Stimulated activated CD4-positive, alpha-beta T cell treated with anti-CD3 and anti-CD28 coated beads, Interleukin-12 subunit alpha, Interleukin-12 subunit beta, amount 100 ng/mL, for 24 hours (primary cell): ENCODE measurements at places on chromosomes 12 and 14.

GRCh38 chr12:51621156-51621922 is 30.3 kb downstream of the SCN8A start:
- no peak for DNase-seq

DNA sequence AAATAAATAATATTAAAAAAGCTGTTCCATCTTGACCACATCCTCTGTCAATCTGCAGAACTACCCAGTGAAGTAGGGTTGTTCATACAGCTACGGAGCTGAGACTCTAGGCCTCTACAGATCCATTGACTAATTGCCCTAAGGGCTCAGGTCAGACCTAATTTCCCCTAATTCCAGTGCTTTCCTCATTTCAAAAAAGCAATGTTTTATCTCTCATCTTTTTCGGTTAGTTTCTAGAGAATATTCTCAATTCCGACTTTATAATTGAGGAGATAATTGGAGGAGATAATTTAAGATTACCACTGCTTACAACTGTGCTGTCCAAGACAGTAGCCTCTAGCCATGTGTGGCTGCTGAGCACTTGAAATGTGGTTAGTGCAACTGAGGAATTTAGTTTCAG is 167.1 kb downstream of the KIF21A start:
- DNase-seq: no peak

GRCh38 chr12:129332286-129332685 is 479.0 kb downstream of the GLT1D1 start:
- no peak for DNase-seq

- no peak for DNase-seq
Measured at GRCh38 chr12:65296508-65297265, 18.2 kb downstream of the MSRB3 start.

DNA sequence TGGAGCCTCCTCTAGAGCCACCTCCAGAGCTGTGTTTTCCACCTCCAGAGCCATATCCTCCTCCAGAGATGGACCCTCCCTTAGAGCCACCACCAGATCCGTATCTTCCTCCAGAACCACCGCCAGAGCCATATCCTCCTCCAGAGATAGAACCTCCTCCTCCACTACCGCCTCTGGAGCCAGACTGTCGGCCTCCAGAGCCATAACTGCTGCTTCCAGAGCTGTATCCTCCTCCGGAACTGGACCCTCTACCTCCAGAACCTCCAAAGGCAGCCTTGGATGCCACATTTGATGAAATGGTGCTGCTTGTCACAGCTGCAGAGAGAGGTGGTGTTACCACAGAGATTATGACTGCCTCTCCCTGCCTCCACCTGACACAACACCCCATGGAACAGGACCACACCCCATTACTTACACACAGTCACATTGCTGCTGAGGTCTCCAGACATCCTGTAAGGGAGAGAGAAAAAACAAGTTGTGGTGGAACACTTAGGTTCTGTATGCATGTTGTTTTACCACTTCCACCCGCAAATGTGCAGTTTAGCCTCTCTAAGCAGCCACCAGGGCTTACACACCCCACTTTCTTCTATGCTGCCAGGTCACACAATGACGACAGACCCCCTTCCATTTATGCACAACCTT is 6.8 kb downstream of the KRT2 start:
- DNase-seq: no peak

- no peak for DNase-seq
Measured at GRCh38 chr12:47014474-47014873, 64.9 kb upstream of the PCED1B start.

DNA sequence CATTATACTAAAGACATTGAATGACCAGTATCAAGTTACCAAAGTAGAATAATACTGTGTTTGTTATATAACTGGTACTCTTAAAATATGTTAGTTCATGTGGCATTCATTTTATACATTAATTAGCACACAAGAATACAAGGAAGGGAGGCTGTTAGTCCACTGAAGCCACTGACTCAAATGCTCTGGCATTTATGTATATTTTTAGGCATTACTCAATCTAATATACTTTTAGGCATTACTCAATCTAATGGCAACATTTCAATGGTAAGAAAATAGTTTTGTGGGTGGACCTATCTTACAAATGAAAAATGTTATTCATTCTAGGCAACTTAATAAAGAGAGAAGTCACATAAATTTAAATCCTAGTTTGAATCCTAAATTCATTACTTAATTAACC is 874.4 kb upstream of the USP15 start:
- DNase-seq: no peak

DNA sequence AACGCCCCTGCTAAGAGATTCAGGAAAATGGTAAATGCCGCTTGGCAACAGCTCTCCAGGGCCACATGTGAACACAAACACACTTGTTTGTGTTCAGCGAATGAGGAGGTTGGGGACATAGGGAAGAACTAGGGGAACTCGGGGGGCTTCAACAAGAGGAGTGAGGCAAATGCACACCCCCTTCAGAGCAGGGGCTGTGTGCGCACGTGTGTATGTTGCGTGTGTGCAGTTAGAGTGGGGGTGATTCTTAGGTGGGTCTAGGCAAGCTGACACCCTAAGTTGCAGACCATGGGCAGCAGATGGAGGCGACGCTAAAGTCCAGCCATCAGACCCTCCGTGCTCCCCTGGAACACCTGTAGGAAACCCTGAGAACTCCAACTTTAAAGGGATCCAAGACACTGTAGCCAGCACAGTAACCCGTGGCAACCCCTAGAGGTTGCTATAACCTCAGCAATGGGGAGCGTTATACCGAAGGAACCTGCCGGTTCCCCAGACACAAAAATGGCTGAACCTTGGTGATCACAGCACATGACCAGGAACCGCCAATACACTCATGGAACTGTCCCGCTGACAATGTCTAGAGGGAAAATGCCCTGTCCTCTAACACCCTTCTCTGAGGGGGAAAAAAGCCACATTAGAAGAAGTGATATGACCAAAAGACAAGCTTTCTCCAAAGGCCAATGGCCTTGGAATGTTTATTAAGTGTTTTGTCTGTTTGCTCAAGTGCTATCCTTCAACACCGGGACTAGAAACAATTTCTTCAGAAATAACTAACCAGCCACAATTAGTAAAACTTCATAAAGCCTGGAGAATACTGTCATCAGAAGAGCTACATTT is 86.5 kb upstream of the CEP83 start:
- no peak for DNase-seq

DNA sequence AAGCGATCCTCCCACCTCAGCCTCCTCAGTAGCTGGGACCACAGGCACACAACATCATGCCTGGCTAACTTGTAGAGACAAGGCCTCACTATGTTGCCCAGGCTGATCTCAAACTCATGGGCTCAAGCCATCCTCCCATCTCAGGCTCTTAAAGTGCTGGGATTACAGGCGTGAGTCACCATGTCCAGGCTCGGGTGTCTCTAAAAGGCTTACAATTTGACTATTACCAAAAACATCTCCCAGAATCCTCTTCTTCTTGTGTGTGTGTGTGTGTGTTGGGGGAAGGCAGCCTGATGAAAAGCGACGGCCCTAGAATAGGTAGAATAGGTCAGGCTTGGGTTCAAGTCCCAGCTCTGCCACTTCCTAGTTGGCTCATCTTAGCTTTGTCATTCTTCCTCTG is 16.8 kb downstream of the MSI1 start:
- no peak for DNase-seq

- no peak for DNase-seq
Measured at GRCh38 chr12:19970821-19971220, 397.5 kb upstream of the PDE3A start.

- DNase-seq: no peak
Measured at GRCh38 chr12:70351076-70351475, 15.0 kb upstream of the KCNMB4 start.

DNA sequence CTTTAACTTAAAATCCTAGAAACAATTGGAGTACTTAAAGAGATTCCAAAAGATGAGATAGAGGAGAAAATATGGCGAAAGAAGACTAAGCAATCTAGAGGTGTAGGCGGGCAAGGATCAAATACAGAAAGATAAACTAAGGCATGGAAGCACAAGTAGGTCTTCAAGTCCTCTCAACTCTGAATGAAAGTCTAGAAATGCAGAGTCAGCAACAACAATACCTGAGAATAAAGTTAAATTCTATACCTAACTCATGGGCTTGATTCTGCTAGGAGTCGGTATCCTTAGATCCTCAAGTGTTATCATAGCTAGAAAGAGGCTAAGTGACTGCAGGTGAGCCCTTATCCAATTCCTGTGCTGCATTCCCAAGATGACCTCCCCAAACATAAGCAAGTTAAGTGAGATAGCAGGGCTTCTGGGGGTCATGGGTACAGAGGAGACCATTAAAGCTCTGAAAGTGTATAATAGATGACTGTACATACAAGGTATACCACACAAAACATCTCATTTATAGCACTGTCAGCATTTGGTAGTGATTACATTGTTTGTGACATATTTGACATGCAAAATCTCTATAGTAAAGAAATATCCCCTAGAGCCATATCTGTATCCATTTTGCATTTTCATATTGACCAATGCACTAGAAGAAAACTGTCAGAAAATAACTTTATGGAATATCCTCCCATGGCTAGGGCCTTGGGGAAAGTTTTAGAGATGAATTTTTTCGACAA is 82.5 kb upstream of the ARID2 start:
- no peak for DNase-seq

DNA sequence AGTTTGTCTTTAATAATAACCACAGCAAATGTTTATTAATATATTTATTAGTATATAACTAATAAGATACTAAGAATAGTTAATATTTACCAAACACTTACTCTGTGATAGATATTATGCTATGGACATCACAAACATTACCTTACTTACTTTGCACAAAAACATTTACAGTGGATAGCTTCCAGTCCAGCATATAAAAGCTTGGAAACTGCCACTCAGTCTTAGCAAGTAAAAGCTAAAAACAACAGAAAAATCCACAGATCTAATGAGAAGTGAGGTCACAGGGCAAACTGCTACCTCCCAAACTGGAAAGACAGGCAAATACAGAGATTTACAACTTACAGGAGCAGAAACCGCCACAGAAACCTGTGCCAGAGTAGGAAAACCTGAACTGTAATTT is 99.8 kb downstream of the METTL25 start:
- no peak for DNase-seq

GRCh38 chr12:120766566-120766965 is 40.9 kb downstream of the ACADS start:
- no peak for DNase-seq

DNA sequence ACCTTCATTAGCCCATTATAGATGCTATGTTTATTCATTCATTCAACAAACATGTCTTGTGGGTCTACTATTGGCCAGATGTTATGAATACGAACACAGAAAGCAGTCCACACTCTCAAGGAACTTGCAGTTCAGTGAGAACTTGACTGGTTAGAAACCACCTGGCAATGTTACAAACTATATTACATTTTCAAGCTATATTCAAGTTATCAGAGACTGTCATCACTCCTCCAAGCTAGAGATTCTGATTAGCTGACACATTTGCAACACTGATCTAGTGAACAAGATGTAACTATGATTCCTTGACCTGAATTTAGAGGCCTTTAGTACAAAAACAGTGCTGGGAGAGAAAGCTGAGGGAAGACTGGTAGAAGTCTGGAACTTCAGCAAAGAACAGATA is 170.7 kb upstream of the EEA1 start:
- DNase-seq: no peak

DNA sequence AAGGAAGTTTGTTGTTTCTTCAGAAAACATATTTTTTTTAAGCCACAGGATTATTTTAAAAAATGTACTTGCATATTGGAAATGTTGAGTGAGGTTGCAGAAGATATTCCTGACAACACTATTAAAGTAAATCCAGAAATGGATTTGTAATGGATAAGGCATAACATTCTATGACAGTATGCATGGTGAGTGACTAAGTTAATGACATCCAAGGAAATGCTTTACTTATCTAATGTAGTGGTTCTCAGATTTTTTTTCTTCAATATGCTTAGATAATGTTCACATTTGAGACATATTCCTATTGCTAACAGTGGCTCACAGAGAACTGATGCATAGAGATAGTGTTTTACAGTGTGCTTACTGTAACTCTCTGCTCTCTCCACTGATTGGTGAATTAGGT is 49.4 kb downstream of the ZDHHC17 start:
- no peak for DNase-seq

GRCh38 chr12:1318327-1319031 is 275.9 kb downstream of the FBXL14 start:
- DNase-seq: no peak

DNA sequence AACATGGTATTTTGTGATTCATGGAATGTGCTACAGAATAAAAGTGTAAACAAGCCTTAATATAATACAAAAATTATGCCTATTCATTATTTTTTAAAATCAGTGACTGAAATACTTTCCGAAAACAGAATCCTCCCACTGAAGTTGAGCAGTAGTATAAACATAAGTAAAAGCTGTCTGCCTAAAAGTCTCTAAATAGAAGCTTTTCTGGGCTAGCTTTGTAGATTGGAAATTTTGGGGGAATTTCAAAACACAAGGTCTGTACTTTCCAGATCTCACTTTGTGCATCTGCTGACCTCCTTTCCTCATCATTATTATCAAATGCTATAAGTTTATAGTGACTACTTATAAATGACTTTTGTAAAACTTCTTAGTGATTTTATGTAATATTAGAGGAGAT is 80.4 kb upstream of the TRHDE start:
- no peak for DNase-seq

DNA sequence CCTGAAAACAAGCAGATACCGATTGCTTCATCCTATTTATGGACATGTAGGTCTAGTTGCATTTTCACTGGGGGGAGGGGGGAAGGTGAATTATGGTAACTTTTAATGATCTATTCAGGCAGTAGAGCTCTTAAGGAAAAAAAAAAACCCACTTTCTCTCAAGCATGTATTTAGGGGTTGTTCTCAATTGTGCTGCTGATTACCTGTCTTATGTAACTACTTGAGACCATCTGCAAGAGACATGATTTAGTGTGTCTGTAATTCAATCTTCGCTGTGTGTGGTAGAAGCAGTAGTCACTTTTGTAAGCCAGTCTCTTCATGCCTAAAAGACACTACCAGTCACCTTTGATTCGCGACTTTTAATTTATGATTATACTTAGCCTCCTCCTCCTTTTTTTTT is 8.9 kb downstream of the CALM1 start:
- DNase-seq: no peak
